ENCODE measurements at places on chromosomes 5 and 9. TPM values are rescaled to one million over a fixed set of nuclear protein-coding genes. Genes with fewer than 3 reads are reported as not detected.

DNA sequence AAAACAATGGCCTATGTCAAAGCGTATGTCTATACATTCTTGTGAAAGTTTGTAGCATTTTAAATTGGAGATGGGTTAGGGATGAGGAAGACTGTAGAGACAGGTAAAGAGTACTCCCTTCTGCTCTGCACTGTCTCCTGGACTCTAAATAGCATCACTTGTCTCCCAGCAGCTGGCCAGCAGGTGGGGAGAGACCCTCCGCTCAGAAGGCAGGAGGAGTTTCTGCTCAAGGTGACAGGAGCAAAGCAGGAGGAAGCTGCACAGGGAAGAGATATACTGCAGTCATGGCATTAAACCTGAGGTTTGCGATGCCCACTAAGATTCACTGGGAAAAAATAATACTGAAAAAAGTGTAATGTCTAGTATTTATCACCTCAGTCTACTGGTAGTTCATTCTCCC lies 10.7 kb upstream of the ASTN2 start:
- DNase-seq = no peak

DNA sequence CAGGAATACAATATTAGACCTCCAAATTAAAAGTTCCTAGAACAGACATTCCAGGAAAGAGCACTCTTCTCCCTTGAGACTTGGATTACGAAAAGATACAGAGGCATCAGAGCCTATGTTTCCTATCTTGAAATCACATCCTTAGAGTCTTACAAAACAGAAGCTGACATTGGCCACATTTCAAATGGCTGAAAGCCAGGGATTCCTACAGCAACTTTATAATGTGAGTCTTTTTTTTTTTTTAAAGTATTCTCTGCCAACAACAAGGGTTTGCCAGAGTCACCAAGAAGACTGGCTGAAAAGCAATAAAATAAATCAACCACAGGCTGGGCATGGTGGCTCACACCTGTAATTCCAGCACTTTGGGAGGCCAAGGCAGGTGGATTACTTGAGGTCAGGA lies 63.1 kb downstream of the TRPM6 start:
- DNase-seq = peak; percentile 48

GRCh38 chr5:24364711-24365110 lies 280.1 kb downstream of the CDH10 start:
- DNase-seq = no peak

GRCh38 chr9:130698514-130698913 lies 4.9 kb downstream of the EXOSC2 start:
- DNase-seq = no peak

Gene FREM1
- not detected for total RNA-seq

GRCh38 chr9:112764837-112765236 lies 14.3 kb downstream of the SNX30 start:
- no peak for DNase-seq

GRCh38 chr5:140151144-140152021 lies 23.6 kb upstream of the CYSTM1 start:
- no peak for DNase-seq
